GM04503 (cell line): ENCODE measurements at places on chromosomes 7 and 10.

DNA sequence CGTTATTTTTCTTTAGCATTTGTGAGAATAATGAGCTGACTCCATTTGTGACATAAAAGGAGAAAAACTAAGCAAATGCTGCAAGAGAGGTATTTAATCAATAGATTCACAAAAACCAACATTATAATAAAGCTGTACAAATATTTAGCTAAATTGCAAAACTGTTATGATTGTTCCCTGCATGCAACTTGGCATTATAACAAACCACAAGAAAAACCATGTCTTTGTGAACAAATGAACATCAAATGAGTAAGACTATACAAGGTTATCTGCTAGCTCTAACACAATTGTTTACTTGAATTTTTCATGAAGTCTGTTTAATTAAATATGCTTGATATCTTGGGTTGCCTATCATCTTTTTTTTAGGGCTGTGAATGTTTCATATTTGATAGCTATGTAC, 50.8 kb upstream of the PPP1R9A start:
- DNase-seq = no peak

DNA sequence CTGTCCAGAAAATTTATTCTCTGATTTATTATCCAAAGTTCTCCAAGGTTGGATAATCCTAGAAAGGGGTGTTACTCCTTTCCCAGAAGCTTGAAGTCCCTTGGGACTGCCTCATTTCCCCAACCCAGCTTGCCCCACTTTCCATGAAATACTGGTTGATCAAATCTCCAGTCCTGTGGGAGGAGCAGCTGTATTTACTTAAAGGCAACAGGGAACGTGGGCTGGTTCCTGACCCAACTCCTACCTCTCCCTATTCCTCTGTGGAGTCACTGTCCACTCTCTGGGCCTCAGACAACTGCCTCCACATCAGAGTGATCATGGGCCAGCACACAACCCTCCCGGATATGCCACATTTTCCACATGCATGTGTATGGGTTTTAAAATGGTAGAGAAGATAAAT, 166.2 kb upstream of the PRR15 start:
- no peak for DNase-seq

DNA sequence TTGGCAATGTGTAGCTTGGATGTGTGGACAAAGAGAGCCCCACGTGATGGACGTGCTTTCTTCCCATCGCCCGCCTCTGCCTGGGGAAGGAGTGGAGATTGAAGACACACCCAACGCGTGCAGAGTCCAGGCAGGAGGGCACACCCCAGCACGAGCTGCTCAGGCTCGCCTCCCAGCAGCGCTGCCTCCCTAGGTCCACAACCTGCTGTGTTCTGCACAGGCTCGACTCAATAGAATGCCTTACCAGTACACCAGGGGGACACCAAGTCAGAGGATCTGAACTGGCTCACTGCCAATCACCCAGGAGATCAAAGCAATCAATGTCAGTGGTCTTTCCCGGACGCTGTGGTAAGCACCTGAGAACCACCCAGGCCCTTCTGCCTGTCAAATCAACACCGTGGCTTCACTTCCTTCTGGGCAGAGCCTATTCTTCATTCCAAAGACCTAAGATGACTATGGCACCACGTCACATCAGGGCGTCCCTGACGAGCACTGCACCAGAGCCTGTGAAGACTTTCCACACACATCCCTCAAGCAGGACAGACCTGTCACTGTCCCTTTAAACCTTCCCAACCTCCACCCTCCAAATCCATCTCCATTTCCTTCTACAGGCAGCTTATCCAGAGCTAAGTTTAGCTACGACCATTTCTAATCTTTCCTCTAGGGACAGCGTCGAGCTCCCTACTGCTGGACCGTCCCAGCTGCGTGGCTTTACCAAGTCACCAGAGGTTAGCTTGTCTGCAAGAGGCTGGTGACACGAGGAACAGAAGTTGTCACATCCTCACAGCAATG, 72.3 kb downstream of the AMZ1 start:
- no peak for DNase-seq

- no peak for DNase-seq
These were observed 38.4 kb upstream of the LRRC4 start for GRCh38 chr7:128069373-128070364.

DNA sequence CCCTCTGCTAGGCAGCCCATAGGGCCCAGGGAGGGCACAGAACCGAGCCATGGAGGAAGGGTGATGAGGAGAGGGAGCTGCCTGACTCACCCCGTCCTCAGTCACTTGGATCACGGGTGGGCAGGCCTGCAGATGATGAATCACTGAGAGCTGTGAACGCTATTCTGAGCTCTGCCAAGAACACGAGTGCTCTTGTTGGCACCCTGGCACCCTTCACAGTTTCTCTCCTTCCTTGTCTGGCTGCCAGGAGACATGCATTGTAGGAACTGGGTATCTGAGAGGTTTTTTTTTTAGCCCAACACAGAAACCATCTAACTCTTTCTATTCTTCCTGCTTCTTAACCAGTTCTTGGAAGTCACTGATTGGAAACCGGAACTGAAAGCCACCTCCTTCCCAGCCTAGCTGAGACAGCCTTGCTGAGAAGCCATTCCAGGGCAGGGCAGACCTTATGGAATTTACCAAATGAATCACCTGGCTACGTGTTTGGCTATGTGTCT, 82.1 kb downstream of the SLC37A3 start:
- DNase-seq = peak; percentile 44
